H7 (cell line): ENCODE measurements at places on chromosomes 7 and 10. TPM values are rescaled to one million over a fixed set of nuclear protein-coding genes. Genes with fewer than 3 reads are reported as not detected.

- peak; percentile 13 for DNase-seq
Observed at GRCh38 chr7:113774182-113774807, 144.5 kb downstream of the PPP1R3A start.

The NUTM2B gene
- 0.11 and 0.59 TPM in 2 replicates for total RNA-seq

DNA sequence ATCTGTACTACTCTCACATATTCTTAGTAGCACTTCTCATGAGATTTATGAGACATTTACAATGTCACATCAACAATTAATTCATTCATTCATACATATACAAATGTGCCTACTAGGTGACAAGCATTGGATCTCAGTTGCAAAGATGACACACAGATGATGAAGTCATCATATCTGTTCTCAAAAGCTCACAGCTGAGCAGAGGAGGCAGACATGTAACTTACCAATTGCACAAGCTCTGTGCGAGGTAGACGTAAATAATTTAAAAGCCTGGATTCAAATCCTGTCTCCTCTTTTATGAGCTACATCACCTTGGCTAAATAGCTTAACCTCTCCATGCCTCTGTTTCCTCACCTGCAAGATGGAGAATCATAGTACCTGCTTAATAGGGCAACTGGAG is 109.4 kb upstream of the FAM133B start:
- no peak for DNase-seq

- DNase-seq: no peak
Observed at GRCh38 chr10:30371954-30372353, 22.9 kb upstream of the MTPAP start.

DNA sequence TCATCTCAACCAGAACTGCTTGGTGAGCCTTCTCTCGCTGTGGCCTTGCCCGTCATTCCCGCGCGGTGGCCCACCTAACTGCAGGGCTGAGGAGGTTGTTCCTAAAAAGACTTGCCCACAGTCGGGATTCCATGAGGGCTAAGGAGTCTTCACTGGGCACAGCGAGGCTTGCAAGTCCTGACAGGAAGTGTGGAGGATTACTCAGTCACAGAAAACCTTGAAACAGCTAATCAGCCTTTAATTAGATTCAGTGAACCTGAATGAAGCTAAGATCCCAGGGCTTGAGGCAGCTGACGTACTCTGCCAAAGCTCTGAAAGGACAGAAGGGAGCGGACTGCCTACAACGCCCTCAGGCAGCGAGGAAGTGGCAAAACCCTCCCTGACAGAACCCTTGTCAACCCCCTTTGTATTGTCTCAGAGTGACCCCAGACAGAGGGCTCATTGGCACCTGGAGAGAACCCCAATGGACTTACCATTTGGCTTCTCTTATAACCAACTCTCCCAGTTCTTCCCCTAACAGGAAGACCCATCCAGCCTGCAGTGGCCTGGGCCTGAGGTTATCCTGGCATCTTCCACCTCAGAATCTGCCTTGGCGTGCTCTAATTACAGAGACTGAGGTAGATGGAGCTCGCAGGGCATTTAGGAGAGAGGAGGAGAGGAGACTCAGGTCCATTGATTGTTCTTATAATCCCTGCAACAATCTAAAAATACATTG is 2.5 kb upstream of the LAMB4 start:
- no peak for DNase-seq
